ENCODE measurements at places on chromosomes 13 and 19. TPM values are rescaled to one million over a fixed set of nuclear protein-coding genes. Genes with fewer than 3 reads are reported as not detected.

SIGLEC8 gene
- 2.5 TPM for total RNA-seq

PRR22 gene
- total RNA-seq, result 2.2 TPM

SPTBN4 gene
- total RNA-seq, result 2.0 TPM

CYP2A7 gene
- total RNA-seq, result not detected

KCNK6 gene
- 13.7 TPM for total RNA-seq

CYP4F8 gene
- not detected for total RNA-seq

ZNF763 gene
- 1.2 TPM for total RNA-seq

F2RL3 gene
- total RNA-seq, result 0.83 TPM

CCDC70 gene
- not detected for total RNA-seq

CYP4F12 gene
- total RNA-seq, result 79.3 TPM

ZNF181 gene
- total RNA-seq, result 27.4 TPM

YJEFN3 gene
- 0.57 TPM for total RNA-seq

DNA sequence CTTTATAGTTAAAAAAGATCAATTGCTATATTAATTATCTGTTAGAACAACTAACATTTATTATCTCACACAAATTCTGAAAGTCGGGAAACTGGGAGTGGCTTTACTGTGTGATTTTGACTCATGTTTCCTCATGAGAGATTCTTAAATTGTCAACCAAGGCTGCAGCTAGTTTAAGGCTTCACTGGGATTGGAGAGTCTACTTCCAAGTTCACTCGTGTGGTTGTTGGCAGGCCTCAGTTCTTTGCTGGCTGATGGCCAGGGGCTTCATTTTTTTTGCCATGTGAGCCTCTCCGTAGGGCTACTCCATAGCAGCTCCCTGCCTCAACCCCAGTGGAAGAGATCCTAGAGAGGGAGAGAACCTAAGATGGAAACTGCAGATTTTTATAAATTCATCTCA lies 24.5 kb upstream of the LPAR6 start:
- DNase-seq, result no peak

DNA sequence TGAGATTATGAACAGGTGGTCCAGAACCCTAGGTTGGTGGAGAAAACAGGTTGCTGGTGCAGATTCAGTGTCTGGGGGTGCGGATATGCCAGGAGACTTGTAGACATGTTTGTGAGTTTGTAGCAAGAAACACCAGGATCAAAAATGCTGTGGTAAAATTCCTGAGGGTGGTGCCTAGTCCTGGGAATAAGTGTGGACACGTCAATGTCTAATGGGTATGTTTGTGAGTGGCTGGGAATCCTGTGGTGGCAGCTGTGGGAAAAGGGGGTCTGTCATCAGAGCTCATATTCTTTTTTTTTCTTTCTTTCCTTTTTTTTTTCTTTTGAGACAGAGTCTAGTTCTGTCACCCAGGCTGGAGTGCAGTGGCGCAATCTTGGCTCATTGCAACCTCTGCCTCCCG lies 7.2 kb downstream of the ZNF708 start:
- no peak for DNase-seq

DNA sequence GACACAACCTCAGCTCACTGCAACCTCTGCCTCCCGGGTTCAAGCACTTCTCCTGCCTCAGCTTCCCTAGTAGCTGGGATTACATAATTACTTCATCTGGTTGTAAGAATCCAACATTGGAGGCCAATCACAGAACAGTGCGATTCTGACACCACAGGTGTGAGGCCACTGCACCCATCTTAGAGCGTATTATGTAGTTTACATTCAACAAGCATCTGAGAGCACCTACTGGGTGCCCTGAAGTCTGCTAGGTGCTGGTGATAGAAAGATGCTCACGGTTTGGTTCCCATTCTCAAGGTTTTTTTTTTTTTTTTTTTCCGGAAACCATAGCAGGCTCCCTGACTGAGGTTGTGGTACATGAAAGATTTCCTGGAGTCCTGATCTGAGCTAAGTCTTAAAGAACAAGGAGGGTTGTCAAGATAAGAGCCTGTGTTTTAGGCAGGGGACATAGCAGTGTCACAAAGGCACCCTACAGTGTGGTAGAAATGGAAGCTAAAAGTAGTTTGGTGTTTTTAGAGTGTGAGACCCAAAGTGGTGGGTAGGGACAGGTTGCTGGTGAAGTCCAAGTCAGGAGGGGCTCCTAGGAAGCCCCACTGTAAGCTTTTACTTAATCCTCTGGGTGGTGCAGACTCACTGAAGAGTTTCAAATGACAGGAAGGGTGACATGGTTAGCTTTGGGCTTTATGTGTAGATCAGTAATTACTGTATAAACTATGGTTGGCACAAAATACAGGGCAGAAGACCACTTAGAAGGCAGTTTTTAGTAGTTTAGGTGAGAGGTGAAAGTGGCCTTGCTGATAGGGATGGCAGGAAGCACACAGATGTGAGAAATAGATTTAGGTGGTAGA lies 15.2 kb downstream of the SAE1 start:
- no peak for DNase-seq

DNA sequence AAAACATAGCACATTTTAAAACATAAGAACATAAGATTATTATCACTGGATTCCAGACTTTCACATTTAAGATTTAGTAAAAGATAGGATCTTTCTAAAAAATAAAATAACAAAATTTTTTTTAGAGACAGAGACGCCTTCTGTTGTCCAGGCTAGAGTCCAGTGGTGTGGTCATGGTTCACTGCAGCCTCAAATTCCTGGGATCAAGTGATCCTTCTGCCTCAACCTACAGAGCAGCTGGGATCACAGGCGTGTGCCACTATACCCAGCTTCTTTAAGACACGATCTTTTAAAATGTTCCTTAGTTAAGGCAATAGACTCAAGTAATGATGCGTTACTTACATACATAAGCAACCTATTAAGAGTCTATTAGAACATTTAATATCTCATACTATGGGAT lies 32.7 kb downstream of the ALG5 start:
- no peak for DNase-seq

GRCh38 chr19:50365434-50366306 lies at the start of gene NAPSA:
TSS of gene NAPSA (minus strand) at chr19:50365639. CDS start at chr19:50365621, 18 bp downstream.
- DNase-seq, result no peak

- no peak for DNase-seq
Observed at GRCh38 chr13:76398425-76398824, 487.8 kb downstream of the KCTD12 start.

DNA sequence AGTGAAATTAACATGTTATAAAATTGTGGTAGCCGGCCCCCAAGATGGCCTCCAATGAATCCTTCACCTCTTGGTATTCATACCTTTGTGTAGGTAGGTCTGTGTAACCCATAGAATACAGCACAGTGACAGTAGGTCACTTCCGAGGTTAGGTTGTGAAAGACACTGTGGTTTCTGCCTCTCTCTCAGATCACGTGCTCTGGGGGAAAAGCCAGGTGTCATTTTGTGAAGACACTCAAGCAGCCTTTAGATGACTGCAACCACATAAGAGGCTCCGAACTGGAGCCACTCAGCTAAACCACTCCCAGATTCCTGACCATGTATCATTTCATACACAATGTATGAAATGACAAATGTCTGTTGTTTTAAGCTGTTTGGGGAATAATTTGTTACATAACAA lies 9.8 kb upstream of the USPL1 start:
- no peak for DNase-seq

DNA sequence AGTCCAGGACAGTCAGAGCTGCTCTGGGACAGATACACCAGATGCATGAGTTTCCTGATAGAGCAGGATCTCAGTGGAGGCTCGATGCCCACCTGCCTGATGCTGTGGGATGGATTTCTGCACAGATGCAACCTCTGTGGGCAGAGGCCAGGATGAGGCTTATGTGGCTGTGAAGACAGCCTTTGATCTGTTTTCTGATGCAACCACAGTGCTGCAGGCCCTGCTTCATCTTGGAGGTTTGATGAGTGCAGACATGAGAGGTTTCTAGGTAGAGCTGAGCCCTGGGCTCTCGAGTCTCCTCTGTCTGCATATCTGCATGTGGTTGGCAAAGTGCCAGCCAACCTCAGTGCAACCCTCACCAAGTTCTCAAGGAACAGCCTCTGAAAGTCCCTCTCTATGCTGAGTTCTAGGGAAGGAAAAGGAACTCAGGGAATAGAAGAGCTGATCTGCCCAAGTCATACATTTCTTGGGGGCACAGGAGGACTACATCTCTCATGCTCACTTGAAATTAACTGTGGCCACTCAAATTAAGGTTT lies 23.1 kb upstream of the TSHZ3 start:
- no peak for DNase-seq

- DNase-seq, result no peak
Observed at GRCh38 chr13:24038405-24038804, 122.1 kb upstream of the SPATA13 start.

DNA sequence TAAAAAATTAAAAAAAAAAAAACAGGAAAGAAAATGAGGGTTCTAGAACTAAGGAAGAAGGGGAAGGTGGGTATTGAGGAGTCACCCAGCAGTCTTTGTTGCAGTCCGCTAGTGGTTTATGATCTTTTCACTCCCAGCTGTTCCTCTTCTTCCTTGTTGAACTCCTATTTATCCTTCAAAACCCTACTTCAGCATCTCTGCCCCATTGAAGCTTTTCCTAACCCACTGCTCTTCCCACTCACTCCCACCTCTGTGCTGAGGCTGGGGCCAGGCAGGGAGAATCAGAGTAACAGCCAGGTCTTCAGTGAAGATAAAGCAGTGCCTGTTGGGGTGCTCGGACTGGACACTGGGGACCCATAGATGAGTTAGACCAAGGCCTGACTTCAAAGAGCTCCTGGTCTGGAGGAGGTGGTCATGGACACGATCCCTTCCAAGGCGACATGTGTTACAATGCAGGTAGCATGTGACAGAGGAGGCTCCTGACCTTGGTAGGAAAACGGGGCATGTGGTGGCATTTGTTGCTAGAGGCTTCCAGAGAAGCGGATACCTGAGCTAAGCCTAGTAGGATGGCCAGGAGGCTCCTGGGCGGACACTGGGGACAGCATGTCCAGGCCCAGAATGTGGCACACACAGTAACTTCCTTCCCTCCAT lies 11.4 kb downstream of the RUVBL2 start:
- DNase-seq, result no peak

- DNase-seq, result no peak
Observed at GRCh38 chr13:104196611-104197010, 1130.4 kb upstream of the SLC10A2 start.

- DNase-seq, result no peak
Observed at GRCh38 chr19:19568802-19569756, 31.0 kb downstream of the CILP2 start.

- DNase-seq, result no peak
Observed at GRCh38 chr13:46569456-46569855, 16.5 kb downstream of the LRCH1 start.

GRCh38 chr13:110107568-110108347 lies 199.2 kb downstream of the COL4A1 start:
- no peak for DNase-seq

GRCh38 chr13:112724788-112725345 lies 35.0 kb downstream of the ATP11A start:
- no peak for DNase-seq

DNA sequence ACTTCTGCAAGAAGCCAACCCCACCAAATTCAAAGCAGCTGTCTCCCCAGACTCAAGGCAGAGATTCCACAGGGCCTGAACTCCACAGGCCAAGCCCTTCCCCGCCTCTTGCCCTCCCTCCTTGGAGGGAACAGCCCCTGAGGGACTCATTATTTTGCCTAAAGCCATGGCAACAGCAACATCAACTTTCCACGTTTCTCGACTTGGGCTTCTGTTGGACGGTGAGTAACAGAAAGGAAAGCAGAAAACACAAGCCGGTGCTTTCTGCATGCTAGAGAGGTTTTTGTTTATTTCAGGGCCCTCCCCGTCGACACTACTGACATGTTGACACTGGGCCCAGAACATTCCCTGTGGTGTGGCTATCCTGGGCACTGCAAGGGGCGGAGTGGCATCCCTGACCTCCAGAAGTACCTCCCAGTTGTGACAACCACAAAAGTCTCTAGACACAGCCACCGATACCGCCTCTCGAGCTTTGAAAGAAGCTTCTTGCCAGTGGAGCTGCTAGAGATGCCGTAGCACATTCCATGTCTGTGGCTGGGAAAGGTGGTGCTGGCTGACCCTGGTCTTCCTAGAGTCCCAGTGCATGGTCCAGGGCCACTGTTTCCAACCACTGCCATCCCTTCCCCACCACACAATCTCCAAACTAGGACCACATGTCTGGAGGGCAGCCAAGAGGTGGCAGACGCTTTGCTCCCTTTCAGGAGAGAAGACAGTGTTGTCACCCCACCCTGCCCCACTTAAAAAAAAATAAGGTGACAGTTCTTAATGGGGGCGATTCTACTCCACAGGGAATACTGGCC lies 12.8 kb downstream of the CAPS start:
- no peak for DNase-seq

- no peak for DNase-seq
Observed at GRCh38 chr19:9406798-9407352, 28.5 kb downstream of the ZNF266 start.

DNA sequence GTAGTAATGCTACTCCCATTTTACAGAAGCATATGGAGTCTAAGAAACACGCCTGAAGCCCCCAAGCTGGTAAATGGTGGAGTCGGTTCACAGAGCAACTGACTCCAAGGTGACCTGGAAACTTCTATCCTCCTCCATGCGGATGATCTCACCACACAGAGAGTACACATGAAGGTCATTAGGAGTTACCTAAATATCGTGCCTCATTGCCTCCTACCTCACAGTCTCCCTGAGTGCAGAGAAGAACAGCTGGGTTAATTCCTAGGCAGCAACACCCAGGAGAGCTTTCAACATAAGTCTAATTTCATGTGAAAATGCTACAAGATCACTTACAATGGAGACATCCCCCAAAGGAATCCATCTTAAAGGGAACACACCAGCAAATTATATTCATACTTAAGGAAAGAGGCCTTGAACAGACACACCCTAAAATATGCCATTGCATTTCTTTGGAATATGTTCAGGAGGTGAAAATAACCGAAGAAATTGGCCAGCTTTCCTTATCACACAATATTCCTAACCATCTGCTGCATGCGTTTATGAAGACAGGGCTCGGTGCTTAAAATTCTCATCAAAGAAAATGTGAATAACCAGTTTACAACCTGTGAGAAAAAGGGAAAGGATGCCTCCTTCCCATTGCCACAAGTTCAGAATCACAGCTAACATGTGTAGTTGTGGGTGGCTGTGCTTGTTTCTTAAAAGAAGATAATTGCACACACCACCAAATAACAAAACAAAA lies 203.6 kb upstream of the NBEA start:
- no peak for DNase-seq

DNA sequence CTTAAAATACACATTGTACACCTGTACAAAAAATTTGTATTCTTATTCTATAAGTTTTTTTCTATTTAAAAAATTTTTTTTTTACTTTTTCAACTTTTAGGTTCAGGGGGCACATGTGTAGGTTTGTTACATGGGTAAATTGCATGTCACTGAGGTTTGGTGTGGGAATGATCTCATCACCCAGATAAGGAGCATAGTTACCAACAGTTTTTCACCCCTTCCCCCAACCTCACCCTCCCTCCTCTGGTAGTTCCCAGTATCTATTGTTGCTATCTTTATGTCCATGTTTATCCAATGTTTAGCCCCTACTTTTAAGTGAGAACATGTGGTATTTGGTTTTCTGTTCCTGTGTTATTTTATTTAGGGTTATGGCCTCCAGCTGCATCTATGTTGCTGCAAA lies 89.9 kb downstream of the CDK8 start:
- DNase-seq, result no peak

GRCh38 chr19:47227352-47228167 lies 3.4 kb downstream of the BBC3 start:
- peak; percentile 59 for DNase-seq

Data from esophagus squamous epithelium (tissue), 5 donors.